ENCODE measurements at places on chromosomes 12 and 14. TPM values are rescaled to one million over a fixed set of nuclear protein-coding genes. Genes with fewer than 3 reads are reported as not detected.

The ESPL1 gene
- total RNA-seq: 65.8 TPM

DNA sequence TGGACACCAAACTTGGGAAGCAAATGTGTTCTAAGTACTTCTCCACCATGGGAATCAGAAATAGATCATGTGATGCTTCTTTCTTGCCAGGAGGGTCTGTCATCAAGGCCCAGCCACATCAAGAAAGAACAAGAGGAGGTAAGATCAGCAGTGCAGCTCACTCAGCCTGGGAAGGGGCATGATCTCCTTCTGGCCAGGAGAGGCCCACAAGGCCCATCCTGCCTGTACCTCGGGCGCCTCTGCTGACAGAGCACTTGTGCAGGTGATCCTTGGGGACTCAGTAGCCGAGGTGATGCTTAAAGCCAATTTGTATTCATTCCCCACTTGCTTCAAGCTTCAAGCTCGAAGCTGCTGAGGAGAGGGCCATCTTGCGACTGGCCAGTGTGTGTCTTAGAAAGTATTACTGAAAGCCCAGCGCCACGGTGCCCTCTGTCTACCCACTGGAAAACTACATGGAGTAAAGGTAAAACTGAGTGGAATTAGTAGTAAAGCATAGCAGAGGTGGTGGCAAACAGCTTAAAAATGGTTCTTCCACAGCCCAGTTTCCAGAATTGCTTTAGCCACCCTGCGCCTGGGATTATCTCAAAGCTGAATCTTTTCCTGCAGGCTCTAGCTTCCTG is 26.2 kb downstream of the RTRAF start:
- peak; percentile 19 for DNase-seq

- peak; percentile 44 for DNase-seq
Measured at GRCh38 chr14:99605299-99605961, 1.4 kb upstream of the CCDC85C start.

- DNase-seq: no peak
Measured at GRCh38 chr14:25150401-25150800, 100.5 kb upstream of the STXBP6 start.

The SLC16A7 gene
- 2.9 TPM for total RNA-seq

GRCh38 chr12:119096429-119097202 is 82.1 kb upstream of the HSPB8 start:
- DNase-seq: no peak

DNA sequence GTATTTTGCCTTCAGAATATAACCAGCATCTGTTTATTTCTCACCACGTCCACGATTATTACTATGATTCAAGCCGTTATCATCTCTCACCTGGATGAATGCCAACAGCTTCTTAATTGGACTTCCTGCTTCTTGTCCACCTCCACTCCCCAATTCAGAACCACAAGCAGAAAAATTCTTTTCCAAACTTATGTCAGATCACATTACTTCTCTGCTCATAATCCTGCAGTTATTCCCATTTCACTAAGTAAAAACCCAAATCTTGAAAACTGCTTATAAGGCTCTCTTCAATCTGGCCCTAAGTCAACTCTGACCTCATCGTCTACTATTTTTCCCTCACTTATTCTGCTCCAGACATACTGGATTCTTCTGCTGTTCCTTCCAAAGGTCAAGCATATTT is 2.0 kb downstream of the CRY1 start:
- no peak for DNase-seq

DNA sequence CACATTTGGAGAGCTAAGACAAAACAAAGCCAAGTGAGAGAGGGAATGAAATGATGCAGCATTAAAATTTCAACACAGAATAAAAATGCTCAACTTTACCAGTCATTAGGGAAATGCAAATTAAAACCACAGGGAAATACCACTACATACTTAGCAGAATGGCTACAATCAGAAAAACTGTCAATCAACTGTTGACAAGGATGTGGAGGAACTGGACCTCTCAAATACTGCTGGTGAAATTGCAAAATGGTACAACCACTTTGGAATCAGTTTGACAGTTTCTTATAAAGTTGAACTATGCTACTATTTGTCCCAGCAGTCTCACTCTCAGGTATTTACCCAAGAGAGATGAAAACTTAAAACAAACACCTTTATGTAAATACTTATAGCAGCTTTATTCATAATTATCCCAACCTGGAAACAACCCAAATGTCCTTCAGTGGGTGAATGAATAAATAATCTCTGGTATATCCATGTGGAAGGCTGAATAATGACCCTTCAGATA is 43.8 kb upstream of the KTN1 start:
- no peak for DNase-seq

The PZP gene
- not detected for total RNA-seq

DNA sequence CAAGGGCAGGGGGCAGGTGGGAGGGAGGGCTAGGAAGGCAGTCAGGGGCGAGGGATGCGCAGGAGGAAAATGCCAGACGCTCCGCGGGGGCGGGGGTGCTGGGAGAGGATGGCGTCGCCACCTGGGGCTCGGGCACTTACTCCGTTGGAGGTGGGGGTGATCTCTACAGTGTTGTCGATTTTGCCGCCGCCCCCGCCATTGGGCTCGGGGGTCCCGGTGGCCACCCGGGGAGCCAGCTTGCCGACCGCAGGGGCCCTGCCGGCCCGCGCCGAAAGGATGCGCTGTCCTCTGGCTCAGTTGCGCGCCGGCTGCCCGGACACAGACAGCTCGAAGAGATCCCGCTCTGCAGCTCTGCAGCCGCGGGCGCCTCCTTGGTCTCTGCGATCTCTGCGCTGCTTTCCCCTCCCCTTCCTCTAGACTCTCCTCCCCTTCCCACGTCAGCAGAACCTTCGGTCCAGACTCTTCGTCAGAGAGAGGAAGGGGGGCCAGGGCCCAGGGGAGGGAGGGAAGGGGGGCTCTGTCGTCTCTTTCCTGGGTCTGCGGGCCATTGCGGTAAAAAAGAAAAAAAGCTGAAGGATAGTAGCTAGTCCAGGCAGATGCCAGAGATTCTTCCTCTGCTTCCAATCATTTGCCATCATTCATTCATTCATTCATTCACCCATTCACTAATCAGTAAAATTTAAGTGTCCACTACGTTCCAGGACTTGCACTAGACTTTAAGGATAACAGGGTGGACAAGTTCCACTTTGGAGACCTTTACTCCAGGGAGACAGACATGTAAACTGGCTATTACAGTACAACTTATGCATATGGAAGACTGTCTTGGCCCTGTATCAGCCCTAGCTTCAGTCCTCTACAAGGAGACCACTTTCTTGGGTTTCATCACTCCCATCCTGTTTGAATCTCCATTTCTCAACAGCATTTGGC is at the start of gene SLC22A17:
Gene SLC22A17, minus strand, starts transcription at position 382 of the 927 bp plus-strand sequence.
- DNase-seq: peak; percentile 70

- DNase-seq: no peak
Measured at GRCh38 chr12:78418919-78419318, 445.7 kb upstream of the SYT1 start.

- no peak for DNase-seq
Measured at GRCh38 chr14:74504874-74505720, 11.5 kb downstream of the ISCA2 start.

The TNS2 gene
- total RNA-seq: 14.2 TPM

GRCh38 chr14:35435177-35435576 is 30.6 kb upstream of the NFKBIA start:
- no peak for DNase-seq

The NGB gene
- total RNA-seq: not detected

DNA sequence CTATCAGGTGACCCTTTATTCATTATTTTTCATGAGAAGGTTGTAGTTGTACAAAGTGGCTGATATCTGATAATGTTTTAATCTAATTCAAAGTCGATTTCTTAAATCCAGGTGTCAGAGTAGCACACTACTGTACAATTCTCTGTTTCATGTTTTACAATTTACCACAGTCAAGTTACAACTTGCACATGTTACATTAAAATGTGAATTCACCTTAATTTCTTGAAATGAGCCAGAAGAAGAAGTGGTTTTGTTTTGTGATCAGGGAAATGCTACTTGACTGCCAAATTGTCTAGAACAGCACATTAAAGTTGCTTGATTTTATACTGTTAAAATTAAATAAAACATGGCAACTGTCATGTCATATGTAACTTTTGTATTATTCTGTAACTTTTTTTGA is 23.2 kb downstream of the LRRK2 start:
- no peak for DNase-seq

The ESRRB gene
- 0.77 TPM for total RNA-seq

The INSM2 gene
- total RNA-seq: 0.09 TPM

Data from neural crest cell (in vitro differentiated cells).